Chondrocyte (in vitro differentiated cells): ENCODE measurements at places on chromosomes 1 and 21.

- no peak for DNase-seq
Observed at GRCh38 chr1:155454096-155454495, 108.5 kb downstream of the ASH1L start.

DNA sequence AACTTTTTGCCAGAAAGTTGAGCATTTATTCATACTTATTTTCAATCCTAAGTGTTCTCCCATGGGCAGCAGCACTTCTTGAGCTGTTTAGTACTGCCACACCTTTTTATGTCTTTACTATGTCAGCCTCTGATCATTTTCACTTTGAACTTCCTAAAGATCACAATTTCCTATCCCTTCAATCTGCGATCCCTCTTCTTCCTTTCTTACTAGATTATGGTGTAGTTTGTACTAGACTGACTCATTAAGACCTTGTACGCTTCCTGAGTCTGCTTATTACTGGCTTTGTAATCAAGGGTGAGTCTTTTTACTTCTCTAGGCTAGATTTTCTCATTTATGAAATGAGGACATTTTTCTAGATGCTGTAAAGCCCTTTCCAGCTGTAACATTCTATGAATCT lies 55.1 kb downstream of the LRIG2 start:
- DNase-seq, result no peak

DNA sequence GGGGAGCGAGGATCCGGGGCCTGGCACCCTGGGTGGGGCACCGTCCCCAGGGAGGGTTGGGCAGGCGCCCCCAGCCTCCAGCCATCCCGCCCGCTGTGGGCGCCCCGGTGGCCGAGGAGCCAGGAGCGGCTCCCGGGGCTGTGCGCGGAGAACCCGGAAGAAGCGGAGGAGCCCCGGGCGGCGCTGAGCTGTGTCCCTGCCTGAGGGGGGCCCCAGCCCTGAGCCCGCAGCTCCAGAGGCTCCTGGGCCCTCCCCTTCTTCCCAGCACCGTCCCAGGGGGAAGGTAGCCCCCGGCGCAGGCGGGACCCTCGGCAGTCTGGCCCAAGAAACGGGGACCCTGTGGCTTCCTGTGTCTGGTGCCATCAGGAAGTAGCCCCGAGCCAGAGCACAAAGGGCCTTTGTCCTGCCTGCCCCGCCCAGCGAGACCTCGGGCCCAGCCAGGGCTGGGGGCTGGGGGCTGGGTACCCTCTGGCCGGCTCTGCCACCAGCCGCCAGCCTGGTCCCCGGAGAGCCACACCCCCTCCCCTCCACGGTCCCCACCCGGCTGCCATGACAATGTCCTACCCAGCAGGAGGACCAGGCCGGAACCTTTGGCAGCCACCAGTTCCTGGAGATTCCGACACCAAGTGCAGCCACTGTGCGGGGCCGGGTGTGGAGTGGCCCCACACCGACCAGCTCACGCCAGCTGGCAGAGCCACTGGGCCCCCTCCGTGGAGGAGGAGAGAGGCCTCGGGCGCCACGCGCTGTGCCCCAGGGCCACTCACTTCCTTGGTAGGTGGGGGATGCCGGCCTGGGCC lies 15.6 kb upstream of the TTLL10 start:
- DNase-seq, result no peak

- DNase-seq, result no peak
Observed at GRCh38 chr1:16982902-16983301, 2.5 kb upstream of the MFAP2 start.

GRCh38 chr1:179167418-179167777 lies 62.1 kb downstream of the ABL2 start:
- DNase-seq, result no peak

DNA sequence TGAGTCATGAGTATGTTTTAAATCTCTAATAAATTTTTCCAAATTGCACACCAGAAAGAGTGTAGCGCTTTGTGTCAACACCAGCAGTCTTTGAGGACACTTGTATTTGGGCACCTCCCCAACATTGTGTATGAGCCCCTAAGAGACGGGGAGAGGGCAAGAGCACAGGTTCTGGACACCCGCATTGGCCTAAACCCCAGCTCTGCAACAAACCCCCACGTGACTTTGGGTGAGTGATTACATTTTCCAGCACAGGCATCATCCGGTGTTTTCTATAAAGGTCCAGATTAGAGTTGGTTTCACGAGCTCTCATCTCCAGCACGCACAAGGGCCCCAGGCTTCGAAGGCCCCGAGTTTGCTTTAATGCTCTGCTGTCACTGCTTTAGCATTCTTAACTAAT lies 66.3 kb upstream of the SLC45A1 start:
- DNase-seq, result no peak

DNA sequence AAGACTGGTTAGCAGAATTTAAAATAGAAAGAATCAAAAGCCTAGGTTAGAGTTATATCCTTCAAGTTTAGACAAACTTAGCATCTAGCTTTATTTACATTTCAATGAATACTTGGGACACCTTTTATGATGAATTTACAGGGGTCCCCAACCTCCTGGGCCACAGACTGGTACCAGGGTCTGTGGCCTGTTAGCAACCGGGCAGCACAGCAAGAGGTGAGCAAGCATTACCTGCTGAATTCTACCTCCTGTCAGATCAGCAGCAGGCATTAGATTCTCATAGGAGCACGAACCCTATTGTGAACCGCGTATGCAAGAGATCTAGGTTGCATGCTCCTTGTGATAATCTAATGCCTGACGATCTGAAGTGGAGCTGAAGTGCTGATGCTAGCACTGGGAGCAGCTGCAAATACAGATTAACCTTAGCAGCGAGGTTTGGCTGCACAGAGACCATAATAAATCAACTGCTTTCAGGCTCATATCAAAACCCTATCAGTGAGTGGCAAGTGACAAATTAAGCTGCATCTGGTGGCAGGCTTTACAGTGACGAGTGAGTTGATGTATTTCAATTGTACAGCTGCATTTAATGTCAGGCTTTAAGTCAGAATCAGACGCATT lies 82.0 kb downstream of the UCHL5 start:
- no peak for DNase-seq
